Prostate gland (tissue), 2 donors: ENCODE measurements at places on chromosomes 2 and 18. TPM values are rescaled to one million over a fixed set of nuclear protein-coding genes. Genes with fewer than 3 reads are reported as not detected.

- H3K27ac ChIP-seq = no peak overlapping the region
- H3K27me3 ChIP-seq = no peaks in the 10 kb centered on the region
- H3K4me3 ChIP-seq = no peak overlapping the region
- no peaks in the 10 kb centered on the region for H3K36me3 ChIP-seq
- no peak for DNase-seq
These were observed 112.7 kb upstream of the SERPINE2 start for GRCh38 chr2:224151680-224152310.

DNA sequence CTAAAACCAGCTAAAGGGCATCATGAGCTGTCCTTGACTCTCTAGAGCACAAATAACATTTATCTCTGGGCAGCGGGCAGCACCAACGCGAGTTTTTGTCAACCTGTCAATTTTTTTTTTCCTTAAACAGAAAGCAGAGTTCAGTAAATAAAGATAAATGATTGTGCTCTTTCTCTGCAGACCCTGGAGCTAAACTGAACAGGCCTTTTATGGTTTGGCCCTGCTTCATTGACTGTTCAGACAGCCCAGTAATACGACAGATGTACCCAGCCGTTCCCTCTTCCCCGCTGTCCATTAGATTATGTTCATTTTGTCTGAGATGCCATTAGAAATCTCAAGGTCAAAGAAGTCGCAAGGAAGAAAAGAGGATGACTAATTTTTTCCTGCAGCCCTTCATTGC lies 280.5 kb upstream of the PIK3C3 start:
- H3K27ac ChIP-seq = no peak overlapping the region
- no peak overlapping the region for H3K4me3 ChIP-seq
- no peaks in the 10 kb centered on the region for H3K4me1 ChIP-seq
- H3K36me3 ChIP-seq = no peaks in the 10 kb centered on the region

GRCh38 chr18:13576598-13576997 lies 149.8 kb downstream of the FAM210A start:
- H3K4me1 ChIP-seq = no peaks in the 10 kb centered on the region
- H3K27ac ChIP-seq = no peak overlapping the region
- H3K36me3 ChIP-seq = no peaks in the 10 kb centered on the region
- no peaks in the 10 kb centered on the region for H3K27me3 ChIP-seq
- no peak overlapping the region for H3K4me3 ChIP-seq

- DNase-seq = no peak
- H3K27ac ChIP-seq = no peak overlapping the region
- no peak overlapping the region for H3K4me3 ChIP-seq
- H3K27me3 ChIP-seq = no peaks in the 10 kb centered on the region
These were observed 57.5 kb downstream of the AP1S3 start for GRCh38 chr2:223779877-223780276.

- H3K27ac ChIP-seq = no peak overlapping the region
- no peaks in the 10 kb centered on the region for H3K4me1 ChIP-seq
- no peaks in the 10 kb centered on the region for H3K27me3 ChIP-seq
- no peaks in the 10 kb centered on the region for H3K36me3 ChIP-seq
These were observed 1894.5 kb upstream of the CELF4 start for GRCh38 chr18:39460136-39460535.

- DNase-seq = no peak
- H3K27me3 ChIP-seq = no peaks in the 10 kb centered on the region
- no peak overlapping the region for H3K27ac ChIP-seq
- no peak overlapping the region for H3K4me3 ChIP-seq
- H3K36me3 ChIP-seq = no peaks in the 10 kb centered on the region
These were observed 354.0 kb downstream of the CCDC85A start for GRCh38 chr2:56537756-56538155.

DNA sequence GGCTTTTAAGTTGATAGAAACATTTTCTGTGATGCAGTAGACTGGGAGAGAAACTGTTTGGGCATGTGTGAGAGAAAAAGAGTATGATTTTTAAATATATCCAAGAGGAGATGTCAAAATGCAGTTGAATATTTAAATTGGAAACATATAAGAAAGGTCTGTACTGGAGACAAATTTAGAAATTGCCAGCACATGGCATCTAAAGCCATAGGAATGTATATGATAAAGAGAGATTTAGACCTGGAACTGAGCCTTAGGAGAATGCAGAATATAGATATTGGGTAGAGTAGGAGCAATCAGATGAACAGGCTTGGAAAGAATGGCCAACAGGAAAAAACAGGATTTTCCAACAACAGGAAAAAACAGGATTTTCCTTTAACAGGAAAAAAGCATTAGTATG lies 680.8 kb downstream of the MBD2 start:
- no peak for DNase-seq
- H3K27me3 ChIP-seq = no peaks in the 10 kb centered on the region
- H3K27ac ChIP-seq = no peak overlapping the region

DNA sequence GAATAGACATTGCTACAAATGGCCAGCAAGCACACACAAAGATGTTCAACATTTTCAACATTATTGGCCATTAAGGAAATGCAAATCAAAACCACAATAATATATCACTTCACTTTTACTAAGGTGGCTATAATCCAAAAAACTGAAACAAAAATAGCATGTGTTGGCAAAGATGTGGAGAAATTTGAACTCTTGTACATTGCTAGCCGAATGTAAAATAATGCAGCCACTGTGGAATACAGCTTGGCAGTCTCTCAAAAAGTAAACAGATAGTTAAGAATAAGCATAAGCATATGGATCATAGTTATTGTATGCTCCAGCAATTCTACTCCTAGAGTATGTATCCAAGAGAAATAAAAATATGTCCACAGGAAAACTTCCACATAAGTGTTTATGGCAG lies 192.5 kb downstream of the EN1 start:
- H3K36me3 ChIP-seq = no peaks in the 10 kb centered on the region
- no peak overlapping the region for H3K27ac ChIP-seq
- no peaks in the 10 kb centered on the region for H3K27me3 ChIP-seq
- no peaks in the 10 kb centered on the region for H3K4me1 ChIP-seq
- DNase-seq = no peak

DNA sequence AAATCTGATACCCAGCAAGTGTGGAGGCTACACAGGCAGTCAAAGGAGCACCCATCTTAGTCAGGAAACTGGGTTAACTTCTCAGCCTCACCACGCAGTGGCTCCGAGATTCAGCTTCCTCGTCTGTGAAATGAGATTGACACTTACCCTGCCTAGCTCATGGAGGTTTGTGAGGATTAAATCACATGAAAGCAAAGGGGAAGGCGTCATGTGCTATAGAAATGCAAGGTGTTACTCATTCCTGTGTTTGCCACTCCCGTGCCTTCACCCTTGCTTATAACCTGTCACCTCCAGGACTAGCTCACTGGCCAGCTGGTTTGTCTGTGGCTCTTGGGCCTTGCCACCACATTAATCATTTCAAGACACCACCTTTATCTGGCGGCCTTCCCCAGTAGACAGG lies 118.9 kb upstream of the FOSL2 start:
- no peak for DNase-seq
- H3K4me3 ChIP-seq = no peak overlapping the region
- no peaks in the 10 kb centered on the region for H3K36me3 ChIP-seq
- no peaks in the 10 kb centered on the region for H3K27me3 ChIP-seq

DNA sequence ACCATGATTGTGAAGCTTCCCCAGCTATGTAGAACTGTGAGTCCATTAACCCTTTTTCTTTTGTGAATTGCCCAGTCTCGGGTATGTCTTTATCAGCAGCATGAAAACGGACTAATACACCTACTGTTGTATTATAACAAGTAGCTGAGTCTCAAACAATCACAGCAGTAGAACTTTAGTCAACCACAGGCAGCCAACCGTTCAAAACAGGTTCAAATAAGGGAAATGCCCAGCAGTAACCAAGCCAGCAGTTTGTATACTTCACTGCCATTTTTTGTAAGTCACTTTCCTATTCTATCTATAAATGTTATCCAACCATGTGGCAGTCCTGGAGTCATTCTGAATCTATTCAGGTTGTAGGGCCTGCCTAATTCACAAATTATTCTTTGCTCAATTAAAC lies 1560.6 kb upstream of the SLC39A10 start:
- no peaks in the 10 kb centered on the region for H3K4me1 ChIP-seq
- no peak overlapping the region for H3K27ac ChIP-seq
- H3K36me3 ChIP-seq = no peaks in the 10 kb centered on the region

GRCh38 chr2:38602136-38602731 lies 494 bp downstream of the HNRNPLL start:
- peak overlapping the region; percentile 90 for H3K4me3 ChIP-seq
- peak; percentile 29 for DNase-seq
- no peaks in the 10 kb centered on the region for H3K4me1 ChIP-seq
- H3K36me3 ChIP-seq = no peaks in the 10 kb centered on the region
- no peaks in the 10 kb centered on the region for H3K27me3 ChIP-seq

GRCh38 chr2:223161873-223162458 lies 110.0 kb downstream of the KCNE4 start:
- no peaks in the 10 kb centered on the region for H3K4me1 ChIP-seq
- H3K27ac ChIP-seq = no peak overlapping the region
- H3K36me3 ChIP-seq = no peaks in the 10 kb centered on the region
- H3K27me3 ChIP-seq = no peaks in the 10 kb centered on the region
- H3K4me3 ChIP-seq = no peak overlapping the region
- DNase-seq = no peak

DNA sequence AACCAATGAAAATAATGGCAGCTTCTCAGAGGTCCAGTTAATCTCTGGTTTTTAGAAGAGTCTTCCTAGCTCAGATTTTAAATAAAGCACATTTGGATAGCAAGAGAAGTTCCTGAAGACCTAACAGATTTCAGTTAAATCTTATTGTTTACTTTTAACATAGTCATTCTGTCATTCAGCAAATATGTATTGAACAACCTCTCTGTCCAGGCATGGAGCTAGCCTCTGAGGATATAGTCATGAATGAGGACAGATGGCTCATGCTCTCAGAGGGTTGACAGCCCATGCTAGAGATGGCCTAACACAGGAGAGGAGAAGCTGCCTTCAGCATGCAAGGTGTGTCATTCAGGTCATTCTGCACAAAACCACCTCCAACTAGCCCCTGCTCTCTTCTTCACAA lies 6.2 kb downstream of the CCBE1 start:
- H3K36me3 ChIP-seq = no peaks in the 10 kb centered on the region
- no peaks in the 10 kb centered on the region for H3K4me1 ChIP-seq
- no peak for DNase-seq
- no peaks in the 10 kb centered on the region for H3K27me3 ChIP-seq
- H3K4me3 ChIP-seq = no peak overlapping the region

DNA sequence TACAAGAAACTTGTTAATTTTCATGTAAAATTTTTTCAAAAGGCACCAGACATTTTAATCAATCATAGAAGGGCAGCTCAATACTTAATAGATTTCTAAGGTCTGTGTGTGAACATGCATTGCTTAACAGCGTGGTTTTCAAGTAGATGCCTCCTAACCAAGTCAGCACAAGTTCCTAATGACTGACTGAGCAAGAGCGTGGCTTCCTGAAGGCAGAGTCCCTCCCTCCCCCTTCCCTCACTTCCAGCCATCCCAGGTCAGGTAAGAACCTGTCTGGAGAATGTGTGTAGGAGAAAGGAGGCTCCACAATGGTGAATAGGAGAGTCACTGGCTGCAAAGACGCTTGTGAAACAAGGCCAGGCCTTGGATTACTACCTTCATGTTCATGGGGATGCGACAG lies 33.5 kb upstream of the DAPL1 start:
- H3K27me3 ChIP-seq = no peaks in the 10 kb centered on the region
- H3K36me3 ChIP-seq = no peaks in the 10 kb centered on the region
- H3K27ac ChIP-seq = no peak overlapping the region
- H3K4me1 ChIP-seq = no peaks in the 10 kb centered on the region

DNA sequence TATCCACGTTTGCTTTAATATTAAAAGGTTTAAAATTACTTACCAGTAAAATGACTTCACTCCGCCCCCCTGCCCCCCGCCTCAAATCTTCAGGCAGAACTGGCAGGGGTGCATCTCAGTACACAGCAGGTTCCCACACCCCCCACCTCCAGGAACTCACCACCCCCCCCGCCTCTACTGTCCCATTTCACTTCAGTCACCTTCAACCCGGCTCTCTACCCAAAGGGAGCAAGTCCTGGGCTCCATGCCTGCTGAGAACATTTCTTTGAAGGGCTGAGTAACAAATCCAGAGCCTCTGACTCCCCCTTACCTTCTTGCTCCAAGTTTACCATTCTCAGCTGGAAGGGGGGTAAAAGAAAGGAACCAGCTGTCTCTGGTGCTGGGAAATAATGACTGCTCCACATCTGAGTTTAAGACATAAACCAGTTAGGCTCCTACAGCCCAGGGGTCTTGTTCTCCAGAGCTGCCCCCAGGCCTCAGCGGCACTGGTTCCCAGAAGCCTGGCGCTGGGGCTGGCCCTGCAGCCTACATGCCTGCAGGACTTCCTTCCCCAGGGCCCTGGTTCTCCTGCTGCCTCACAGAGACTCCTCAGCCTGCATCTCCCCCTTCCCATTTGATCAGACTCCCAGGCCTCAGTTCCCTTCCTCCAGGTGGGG lies 42.8 kb downstream of the DNMT3A start:
- H3K27me3 ChIP-seq = no peaks in the 10 kb centered on the region
- H3K27ac ChIP-seq = no peak overlapping the region
- H3K36me3 ChIP-seq = no peaks in the 10 kb centered on the region
- H3K4me3 ChIP-seq = no peak overlapping the region
- no peak for DNase-seq
- no peaks in the 10 kb centered on the region for H3K4me1 ChIP-seq

DNA sequence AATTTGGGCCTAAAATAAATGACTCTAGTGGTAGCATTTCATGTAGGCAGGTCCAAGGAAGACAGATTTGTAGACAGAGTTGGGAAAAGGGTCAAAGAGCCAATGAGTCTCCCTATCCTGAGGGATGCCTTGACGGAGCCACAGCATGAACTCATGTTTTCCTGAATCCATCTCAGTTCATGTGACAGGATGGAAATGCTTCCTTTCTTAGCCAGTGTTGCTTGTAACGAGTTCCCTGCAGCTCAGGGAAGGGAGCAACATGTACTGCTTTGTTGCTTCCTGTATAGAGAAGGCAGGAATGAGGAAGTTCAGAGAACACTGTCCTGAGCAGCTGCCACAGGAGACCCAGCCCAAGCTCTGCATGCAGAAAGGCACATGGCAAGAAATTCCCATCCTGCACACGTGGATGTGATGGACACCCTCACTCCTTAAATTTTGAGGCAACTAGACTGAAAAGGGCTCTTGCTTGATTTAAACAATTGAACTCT lies 27.9 kb downstream of the TMEM17 start:
- no peaks in the 10 kb centered on the region for H3K36me3 ChIP-seq
- H3K4me3 ChIP-seq = no peak overlapping the region
- peak overlapping the region; percentile 39 for H3K27ac ChIP-seq
- H3K4me1 ChIP-seq = peaks cover 11% of the 10 kb centered on the region
- H3K27me3 ChIP-seq = no peaks in the 10 kb centered on the region
- peak; percentile 32 for DNase-seq

DNA sequence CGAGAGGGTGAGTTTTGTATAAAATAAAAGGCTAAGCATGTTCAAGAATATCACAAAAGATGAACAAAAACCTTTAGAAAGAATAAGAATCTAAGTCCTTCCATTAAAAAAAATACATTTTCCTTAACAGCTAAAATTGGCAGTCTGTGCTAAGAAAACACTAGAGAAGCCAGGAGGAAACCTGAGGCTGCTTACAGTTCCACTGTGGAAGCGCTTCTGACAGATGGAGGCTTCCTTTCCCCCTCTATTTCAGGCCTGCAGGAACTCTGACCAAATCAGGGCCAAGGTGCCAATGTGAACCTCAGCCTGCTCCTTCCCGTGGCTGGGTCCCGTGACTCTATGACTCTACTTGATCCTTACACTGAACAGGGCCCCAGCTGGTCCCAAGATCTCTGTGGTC lies 108.1 kb upstream of the ARHGAP28 start:
- no peak overlapping the region for H3K4me3 ChIP-seq
- no peaks in the 10 kb centered on the region for H3K27me3 ChIP-seq
- no peak for DNase-seq
- H3K4me1 ChIP-seq = no peaks in the 10 kb centered on the region
- H3K27ac ChIP-seq = no peak overlapping the region

Gene RNF152
- total RNA-seq = 38.9 TPM

Gene ASB18
- total RNA-seq = not detected

Gene GRB14
- 0.14 TPM for total RNA-seq

Gene TLX2
- total RNA-seq = 0.97 TPM

Gene DIPK1C
- 10.8 TPM for total RNA-seq

Gene WDR35
- 10.1 TPM for total RNA-seq

Gene COLEC11
- total RNA-seq = 10.5 TPM
